ENCODE measurements at places on chromosomes 16 and 17.

DNA sequence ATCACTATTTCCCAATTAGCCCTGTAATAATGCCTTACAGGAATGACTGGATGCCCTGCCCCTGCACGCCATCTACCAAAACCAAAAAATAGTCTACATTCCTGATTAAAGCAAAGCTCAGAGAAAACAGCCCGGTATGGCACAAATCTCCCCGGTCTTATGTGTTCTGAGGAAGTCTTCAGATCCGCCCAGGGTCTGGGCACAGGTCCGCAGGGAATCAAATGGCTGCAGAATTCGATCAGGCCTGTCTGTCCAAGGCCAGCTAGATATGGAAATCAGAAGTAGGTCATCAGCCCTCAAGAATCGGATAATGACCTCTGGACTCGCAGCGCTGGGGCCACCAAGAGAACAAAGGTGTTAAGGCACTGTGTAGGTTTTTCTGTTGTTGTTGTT, 171.0 kb downstream of the ZFHX3 start:
- DNase-seq, result no peak

GRCh38 chr17:16282522-16282921, 65.5 kb downstream of the PIGL start:
- peak; percentile 66 for DNase-seq

GRCh38 chr17:82487910-82488309, 29.4 kb downstream of the NARF start:
- DNase-seq, result no peak

DNA sequence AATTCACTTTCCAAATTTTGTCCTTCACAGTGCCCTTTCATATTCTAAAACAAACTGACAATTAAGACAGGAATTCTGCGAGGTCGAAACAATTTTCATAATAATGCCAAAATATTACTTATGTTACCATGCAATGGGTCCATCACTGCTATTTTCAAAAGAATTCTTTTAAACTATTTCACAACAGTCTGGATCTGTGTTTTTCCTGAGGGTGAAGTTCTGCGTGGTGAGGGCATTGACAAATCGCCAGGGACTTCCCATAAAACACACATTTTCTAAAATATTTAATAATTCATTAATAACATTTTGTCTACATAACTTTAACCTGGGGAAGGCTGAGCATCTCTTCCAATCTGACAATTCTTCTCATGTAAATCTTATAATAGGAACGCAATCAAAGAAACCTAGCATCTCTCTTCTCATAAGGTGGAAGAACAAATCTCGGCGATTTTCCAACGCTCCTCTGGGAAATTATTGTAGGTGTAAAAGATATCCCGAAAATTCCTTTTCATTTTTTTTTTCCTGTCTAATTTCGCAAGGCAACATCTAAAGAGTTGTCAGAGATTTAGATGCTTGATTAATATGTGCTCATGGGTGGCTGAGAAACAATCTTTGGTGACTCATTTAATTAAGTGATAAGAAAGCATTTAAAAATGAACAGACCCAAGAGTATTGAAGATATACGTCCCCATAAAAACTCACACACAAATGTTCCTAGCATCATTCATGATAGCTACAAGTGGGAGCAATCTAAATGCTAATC, 41.5 kb downstream of the CALB2 start:
- no peak for DNase-seq

GRCh38 chr16:85523602-85524364, 89.3 kb upstream of the GSE1 start:
- no peak for DNase-seq

DNA sequence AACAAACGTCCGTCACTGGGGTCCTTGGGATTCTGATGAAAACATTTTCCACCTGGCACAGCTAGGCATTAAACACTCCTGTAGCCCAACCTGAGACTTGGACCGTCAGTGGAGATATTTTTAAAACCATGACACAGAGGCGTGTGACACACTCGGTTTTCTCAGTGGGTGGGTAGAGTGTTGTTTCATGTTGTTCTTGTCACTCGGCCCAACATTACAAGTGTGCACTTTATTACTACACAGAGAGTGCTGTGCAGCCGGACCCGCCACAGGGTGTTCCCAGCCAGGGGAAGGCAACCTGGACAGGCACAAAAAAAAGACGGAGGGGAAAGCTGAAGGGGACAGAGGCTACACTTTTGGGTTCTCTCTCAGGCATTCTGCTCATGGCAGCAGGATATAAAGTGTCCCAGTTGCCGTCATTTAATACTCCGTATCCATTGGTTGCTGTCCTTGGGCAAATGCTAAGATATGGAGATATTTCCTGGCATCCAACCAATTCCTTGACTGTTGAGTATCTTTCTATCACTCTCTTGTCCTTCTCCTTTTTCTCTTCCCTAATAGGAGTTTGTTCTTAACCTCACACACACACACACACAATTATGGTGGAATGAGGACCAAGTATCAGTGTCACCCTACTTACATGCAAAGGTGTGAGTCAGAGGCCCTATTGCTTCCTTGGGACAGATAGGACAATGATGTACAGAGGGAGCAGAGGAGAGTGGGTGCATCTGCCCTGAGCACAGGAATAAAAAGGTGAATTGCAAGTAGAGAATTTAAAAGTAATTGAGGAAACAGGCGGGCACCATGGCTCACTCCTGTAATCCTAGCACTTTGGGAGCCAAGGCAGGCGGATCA, 154.1 kb upstream of the SOX9 start:
- no peak for DNase-seq

DNA sequence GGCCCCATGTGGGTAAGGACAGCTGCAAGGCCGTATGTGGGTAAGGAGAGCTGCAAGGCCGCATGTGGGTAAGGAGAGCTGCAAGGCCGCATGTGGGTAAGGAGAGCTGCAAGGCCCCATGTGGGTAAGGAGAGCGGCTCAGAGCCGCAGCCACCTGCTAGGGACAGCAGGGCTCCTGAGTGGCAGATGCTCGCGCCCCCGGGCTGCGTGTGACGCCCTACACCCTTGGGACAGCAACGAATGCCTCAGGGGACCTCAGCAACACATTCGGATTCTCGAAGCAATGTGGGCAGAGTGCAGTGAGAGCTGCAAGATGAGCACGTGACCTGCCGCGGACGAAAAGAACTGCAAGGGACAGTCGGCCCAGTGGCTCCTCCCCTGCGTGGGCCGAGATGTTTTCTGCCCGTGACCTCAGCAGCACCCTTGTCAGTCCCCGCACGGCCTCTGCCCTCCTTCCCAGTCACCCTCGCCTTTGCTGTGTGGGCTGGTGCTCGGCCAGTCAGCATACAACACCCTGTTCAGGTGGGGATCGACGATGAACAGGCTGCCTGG, 9.6 kb upstream of the SLC38A8 start:
- no peak for DNase-seq

- no peak for DNase-seq
Measured at GRCh38 chr16:10098991-10099390, 83.2 kb downstream of the GRIN2A start.

DNA sequence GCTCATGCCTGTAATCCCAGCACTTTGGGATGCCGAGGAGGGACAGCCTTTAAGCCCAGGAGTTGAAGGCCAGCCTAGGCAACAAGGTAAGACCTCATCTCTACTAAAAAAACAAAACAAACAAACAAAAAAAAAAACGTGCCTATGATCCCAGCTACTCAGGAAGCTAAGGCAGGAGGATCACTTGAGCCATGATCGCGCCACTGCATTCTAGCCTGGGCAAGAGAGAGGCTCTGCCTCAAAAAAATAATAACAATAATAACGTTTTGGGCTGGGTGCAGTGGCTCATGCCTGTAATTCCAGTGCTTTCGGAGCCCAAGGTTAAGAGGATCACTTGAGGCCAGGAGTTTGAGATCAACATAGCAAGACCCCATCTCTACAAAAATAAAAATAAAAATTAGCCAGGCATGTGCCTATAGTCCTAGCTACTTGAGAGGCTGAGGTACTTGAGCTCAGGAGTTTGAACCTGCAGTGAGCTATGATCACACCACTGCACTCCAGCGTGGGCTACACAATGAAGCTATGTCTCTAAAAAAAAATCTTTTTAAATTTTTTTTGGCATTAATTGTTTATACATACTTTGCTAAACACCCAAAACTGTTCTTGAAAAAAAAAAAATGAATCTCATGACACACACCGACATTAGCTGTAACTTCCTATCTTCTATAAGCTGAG, 3.3 kb downstream of the PHLPP2 start:
- no peak for DNase-seq

DNA sequence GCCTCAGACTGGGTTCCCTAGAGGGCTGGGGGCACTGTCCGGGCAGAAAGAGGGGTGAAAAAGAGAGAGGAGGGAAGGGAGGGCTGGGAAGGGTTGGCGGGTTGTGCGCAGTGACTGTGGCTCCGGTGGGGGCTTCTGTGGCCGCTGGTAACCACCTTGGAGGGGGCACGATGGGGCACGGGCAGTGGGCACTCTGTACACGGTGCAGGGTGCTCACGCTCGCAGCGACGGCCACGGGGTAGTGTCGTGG, 588 bp downstream of the PLLP start:
- no peak for DNase-seq

GRCh38 chr16:50303041-50303604, 36.8 kb downstream of the ADCY7 start:
- DNase-seq, result no peak

- DNase-seq, result no peak
Measured at GRCh38 chr17:14316126-14316832, 15.4 kb downstream of the HS3ST3B1 start.

DNA sequence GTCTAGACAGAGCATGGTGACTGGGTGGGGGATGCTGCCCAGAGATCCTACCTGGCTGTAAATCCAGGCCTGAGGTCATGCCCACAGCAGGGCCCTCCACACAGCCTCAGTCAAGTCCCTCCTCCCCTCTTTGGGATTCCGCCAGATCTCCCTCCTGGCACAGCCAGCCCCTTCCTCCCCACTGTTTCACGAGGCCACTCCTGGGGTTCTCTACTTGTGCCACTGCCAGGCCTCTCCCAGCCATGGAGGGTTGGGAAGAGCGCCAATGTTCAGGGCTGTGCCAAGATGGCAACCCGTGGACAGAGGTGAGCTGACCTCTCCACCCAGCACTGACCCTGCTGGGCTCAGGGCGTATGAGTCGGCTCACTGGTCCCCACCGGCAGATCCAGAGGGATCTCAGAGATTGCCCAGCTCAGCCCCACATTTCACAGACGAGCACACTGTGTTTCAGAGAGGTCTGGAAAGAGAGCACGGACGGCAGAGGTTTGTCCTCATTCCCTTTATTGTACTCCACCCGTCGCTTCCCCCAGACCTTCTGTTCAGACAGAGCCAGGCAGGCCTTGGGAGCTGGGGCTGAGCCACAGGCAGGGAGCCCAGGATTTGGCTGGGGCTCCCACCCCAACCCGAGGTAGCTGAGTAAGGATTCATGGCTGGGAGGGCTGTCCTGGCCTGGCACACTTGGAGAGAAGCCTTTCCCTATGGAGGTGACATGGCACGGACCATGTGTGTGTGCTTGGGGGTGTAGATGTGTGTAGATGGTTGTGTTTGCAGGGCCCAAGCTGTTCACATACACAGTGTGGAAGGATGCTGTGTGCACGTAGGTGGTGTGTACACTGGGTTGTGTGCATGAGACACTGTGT, 3.5 kb upstream of the CAMKK1 start:
- no peak for DNase-seq

DNA sequence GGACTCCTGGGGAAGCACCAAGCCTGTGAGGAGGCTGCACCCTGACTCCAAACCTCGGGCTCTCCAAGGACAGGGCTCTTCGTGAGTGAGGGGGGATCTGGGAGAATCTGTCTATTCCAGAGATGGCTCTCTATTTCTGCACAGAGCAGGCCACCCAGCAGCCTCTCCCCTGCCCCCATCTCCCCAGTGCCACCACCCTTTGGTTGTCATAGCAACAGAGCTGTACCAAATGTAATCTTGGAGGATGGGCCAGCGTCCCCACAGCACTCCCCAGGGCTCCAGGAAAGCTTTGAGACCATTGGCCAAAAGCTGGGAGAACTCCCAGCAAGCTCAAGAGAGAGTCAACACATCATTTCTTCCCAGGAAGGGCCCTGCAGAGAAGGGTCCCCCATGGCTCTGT, 49.3 kb downstream of the ABCC12 start:
- no peak for DNase-seq

DNA sequence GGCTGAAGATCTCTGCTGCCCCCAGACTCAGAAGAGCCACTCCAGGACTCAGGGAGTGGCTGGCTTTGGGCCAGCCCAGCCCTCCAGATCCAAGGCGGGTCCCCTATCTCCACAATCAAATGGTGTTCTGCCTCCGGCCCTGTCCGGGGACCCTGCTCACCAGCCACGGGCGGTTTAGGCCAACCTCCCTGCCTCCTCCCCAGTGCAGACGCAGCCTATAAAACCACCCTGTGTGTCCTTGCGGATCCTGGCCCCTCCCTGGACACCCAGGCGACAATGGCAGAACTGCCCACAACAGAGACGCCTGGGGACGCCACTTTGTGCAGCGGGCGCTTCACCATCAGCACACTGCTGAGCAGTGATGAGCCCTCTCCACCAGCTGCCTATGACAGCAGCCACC, at the start of gene SLC12A3:
SLC12A3 (plus strand) TSS at position 248 of the 400 bp plus-strand sequence; CDS start at position 277, 29 bp downstream.
- no peak for DNase-seq

DNA sequence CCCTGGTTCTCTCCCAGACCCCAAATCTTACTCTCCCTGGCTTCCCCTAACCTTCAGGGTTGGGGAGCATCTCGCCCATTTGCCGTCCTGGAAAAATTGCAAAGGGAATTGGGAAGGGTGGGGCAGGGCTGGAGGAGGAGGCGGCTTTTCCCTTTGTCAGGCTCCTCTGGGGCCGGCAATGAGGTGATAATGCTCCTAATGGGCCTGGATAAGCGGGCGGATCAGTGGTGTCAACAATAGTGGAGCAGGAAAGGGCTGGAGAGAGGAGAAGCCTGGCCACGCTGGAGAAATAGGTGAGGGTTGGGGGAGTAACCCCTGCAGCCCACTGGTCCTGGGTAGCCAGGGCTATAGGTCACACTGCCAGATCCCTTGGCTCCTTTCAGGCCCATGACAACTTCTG, 12.3 kb downstream of the SCN4A start:
- no peak for DNase-seq

DNA sequence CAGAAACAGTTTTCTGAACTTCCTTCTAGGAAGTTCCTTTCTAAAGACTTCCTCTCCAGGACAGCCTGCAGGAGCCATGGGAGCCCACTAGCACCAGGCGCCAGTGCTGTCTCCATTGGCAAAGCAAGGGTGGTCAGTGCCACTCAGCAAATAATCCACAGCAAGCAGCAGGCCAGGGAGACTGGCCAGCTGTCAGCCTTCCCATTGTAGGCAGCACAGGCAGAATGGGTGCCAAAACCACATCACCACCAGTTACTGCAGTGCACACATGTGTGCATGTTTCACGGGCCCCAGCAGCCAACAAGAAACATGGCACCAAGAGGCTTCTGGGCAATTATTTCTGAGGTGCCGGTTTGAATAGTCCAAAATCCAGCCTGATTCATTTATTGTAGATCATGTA, 26.7 kb downstream of the DNASE1 start:
- no peak for DNase-seq

- DNase-seq, result no peak
Measured at GRCh38 chr17:73393381-73393780, 81.6 kb upstream of the CDC42EP4 start.

DNA sequence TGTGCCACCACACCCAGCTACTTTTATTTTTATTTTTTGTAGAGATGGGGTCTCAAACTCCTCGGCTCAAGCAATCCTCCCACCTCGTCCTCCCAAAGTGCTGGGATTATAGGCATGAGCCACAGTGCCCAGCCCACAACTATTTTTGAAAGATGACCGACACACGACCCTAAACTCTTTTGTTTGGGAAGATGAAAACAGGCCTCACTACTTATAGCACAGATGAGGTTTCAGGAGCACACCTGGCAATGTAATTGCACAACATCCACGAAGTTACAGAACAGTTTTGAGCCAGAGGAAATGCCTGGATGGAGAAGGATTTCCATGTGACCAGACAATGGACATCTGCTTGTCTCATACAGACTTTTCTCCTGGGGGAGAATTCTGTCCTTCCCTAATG, 43.4 kb upstream of the PRSS54 start:
- no peak for DNase-seq

GRCh38 chr17:13086142-13086769, 68.4 kb upstream of the ELAC2 start:
- no peak for DNase-seq

Measured in HCT116 (cell line).